Activated effector memory CD4-positive, alpha-beta T cell treated with Interleukin-2 at 50 U/mL for 16 hours (primary cell): ENCODE measurements at places on chromosomes 3 and 15.

DNA sequence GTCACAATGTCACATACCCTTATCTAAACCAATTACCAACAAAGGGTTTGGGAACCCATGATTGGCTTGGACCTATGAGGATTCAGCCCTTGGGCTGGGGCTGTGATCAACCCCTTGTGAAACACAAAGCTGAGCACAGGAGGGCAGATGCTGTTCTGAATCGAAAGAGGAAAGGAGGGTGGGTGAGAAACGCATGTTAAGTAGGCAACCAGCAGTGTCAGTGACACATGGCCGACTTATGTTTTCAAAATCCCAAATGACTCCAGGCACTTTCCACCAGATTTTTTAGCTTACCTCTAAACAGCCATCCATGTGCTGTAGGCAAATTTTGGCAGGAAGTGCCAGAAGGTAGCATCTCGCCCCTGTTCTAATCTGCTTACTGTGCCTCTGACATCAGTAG, 34.1 kb upstream of the KLHL25 start:
- no peak for DNase-seq

DNA sequence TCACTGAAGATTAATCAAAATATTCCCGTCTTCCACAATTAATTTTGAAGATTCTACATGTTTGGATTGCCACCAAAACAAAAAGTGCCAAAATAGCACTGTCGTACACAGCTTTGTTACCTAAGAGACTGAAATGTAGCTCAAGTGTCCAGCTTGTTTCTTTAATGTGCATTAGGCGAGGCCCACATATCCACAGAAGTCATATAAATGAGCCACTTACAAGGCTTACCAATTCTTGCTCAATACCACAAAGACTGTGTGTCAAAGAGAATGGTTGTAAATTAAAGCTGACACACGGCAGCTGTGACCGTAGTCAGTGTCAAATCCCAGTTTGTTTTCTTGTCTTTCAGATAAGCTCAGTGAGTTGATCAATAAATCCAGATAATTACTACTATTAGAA, 639.4 kb upstream of the TBL1XR1 start:
- no peak for DNase-seq

DNA sequence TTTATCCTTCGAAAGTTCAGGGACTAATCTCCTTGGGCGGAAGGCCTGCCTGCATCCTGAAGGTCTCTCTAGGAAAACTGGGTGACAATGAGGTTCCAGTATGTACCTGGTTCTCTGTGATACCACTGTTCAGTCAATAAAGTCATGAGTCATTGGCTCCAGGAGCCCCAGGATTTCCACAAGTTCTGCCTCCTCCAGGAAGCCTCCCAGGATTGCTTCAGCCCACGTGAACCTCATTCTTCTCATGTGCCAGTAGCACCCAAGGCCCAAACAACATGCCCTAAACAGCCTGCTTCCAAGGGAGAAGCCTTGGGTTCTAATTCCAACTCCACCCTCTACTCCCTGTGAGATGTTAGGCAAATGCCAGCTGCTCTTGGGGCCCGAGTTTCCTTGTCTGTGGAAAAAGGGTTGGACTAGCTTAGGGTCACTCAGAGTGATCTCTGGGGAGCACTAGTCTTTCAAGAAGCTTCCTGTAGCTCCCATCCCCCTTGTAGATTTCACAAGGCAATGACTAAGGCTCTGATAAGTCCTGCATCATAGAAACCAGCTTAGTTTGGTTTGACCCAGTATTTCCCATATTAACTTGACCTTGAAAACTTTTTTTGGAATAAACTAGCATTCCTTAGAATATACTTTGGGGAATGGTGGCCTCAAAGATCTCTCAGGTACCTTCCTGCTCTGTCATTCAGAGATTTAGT, 118.3 kb upstream of the ATP2B2 start:
- no peak for DNase-seq

- DNase-seq, result no peak
These were observed 5.0 kb downstream of the PLA1A start for GRCh38 chr3:119602676-119603075.

DNA sequence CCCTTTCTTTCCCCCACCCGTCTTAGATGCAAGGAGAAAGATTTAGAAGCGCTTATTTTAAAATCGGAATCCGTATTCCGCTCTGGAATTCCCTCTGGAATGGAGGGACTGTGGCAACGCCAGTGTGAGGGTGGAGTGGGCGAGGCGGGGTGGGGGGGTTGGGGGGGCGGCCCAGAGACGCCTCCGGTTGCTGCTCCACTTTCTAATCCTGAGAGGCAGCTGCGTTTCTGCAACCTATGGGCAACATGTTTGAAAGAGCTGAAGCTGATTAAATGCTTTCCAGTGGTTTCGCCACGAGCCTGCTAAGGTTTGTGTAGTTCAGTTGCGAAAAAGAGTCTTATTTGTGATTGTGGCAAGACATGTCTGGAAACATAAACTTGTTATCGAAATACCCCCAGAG, at the start of gene CCK:
CCK (minus strand) TSS at position 101 of the 400 bp plus-strand sequence. CDS start 2,555 bp downstream, outside the sequence.
- DNase-seq, result no peak

GRCh38 chr3:45567730-45568172, 26.8 kb upstream of the LIMD1 start:
- no peak for DNase-seq

DNA sequence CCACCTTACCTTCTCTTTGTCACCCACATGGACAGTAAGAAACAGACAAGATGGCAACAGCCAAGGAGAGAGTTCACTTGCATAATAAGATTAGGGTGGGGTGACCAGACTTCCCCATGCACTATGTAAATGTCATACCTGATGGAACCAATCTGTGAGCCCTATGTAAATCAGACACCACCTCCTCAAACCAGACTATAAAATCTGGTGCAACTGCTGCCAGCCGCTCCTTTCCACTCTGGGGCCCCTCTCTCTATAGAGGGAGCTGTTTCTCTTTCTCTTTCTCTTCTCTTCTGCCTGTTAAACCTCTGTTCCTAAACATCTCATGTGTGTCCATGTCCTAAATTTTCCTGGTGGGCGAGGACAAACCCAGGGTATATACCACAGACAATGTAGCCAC, 405.5 kb upstream of the CNTN4 start:
- no peak for DNase-seq

GRCh38 chr3:134911586-134912548, 116.8 kb downstream of the EPHB1 start:
- DNase-seq, result no peak

GRCh38 chr3:44236485-44236908, 5.2 kb upstream of the TOPAZ1 start:
- no peak for DNase-seq

GRCh38 chr3:94965867-94966475, 903.1 kb downstream of the NSUN3 start:
- DNase-seq, result no peak

- no peak for DNase-seq
These were observed 453.7 kb downstream of the FGF12 start for GRCh38 chr3:192273697-192274010.

GRCh38 chr15:96418146-96418545, 87.6 kb downstream of the NR2F2 start:
- no peak for DNase-seq

GRCh38 chr3:39433642-39434041, 27.1 kb downstream of the RPSA start:
- DNase-seq, result no peak

- peak; percentile 54 for DNase-seq
These were observed 32.6 kb downstream of the RBM5 start for GRCh38 chr3:50121072-50122032.

- no peak for DNase-seq
These were observed 492.4 kb downstream of the FHIT start for GRCh38 chr3:60758831-60759230.

DNA sequence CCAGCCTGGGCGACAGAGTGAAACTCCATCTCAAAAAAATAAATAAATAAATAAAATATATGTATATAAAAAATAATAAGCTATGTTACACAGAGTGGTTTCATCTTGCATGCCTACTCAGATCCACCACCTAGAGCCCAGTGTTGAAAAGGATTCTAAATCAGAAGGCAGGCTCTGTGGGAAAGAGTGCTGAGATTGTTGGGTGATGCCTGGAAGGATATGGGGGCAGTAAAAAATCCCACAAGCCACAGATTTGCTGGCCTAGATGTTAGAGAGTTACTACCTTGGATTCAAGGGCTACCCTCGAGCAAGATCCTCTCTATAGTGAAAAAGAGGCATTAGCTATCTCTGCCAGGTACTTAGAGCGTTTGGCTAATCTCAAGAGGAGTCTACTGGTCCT, 144.3 kb downstream of the STAC start:
- no peak for DNase-seq

DNA sequence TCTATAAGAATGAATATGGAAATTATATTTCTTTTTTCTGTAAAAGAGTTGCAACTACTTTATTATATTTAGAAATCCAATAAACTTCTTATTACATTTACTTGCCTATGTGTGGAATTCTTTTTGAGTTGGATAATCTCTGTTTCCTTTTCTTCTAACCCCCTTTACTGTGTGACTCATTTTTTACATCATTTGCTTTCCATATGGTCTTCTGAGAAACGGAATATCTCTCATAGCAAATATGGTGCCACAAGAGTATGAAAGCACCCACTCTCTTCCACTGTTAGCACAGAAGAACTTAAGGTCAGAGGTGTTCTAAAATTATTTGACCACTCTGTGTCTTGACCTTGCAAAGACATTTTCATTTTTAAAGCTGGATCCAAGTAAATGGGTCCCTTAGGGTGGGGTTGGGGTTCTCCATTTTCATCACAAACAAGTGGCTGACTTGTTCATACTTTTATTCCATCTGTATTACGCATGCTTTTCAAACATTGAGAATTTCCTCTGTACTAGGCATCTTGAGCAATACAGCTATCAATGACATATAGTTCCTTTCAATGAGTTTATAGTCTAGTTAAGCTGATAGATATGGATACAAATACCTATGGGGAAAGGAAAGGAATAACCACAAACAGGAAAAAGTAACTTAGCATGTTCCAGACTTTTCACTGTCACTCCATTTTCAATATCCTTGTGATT, 281.1 kb upstream of the TPRG1 start:
- DNase-seq, result no peak

- DNase-seq, result peak; percentile 67
These were observed 11.5 kb downstream of the CSK start for GRCh38 chr15:74793135-74794028.
